Fibroblast of skin of abdomen (primary cell): ENCODE measurements at places on chromosomes 13 and 19.

GRCh38 chr13:94325650-94326049 lies 153.8 kb downstream of the DCT start:
- DNase-seq = peak; percentile 50

GRCh38 chr13:33629605-33630360 lies 188.2 kb upstream of the RFC3 start:
- no peak for DNase-seq

DNA sequence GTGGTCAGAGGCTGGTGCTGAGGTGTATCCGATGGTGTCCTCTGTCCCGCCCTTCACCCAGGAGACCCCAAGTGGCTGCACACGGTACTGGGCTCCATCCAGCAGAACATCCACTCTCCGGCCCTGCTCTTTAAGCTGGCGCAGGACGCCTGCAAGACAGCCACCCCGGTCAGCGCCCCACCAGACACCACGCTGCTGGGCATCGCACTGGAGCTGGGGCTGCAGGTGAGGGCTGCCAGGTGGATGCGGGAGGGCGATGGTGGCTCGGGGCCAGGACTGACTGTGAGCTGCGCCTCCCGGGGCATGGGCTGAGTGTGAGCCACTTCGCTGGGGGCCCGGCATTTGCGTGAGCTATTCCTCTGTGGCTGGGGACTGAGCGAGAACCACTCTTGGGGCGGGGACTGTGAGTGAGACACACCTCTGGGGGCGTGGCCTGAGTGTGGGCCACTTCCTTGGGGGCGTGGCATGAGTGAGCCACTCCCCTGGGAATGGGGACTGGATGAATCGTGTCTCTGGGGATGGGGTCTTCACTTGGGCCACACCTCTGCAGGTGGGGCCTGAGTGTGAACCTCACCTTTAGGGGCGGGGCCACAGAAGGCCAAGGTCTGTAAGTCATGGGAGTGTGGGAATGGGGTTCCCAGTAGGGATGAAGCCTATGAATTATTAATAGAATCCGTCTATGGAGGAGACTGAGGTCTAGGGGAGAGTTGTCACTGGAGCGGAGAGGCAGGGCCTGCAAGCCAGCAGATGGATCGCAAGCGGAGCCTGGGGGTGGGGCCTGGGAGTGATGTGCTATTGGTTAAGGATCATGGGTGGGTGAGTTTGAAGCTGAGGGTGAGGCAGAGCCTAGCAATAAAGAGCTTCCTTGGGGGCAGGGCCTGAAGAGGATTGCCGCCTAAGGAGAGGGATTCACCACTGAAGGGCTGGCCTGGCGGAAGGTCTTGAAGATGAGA lies 30.5 kb downstream of the ZSWIM4 start:
- DNase-seq = no peak

DNA sequence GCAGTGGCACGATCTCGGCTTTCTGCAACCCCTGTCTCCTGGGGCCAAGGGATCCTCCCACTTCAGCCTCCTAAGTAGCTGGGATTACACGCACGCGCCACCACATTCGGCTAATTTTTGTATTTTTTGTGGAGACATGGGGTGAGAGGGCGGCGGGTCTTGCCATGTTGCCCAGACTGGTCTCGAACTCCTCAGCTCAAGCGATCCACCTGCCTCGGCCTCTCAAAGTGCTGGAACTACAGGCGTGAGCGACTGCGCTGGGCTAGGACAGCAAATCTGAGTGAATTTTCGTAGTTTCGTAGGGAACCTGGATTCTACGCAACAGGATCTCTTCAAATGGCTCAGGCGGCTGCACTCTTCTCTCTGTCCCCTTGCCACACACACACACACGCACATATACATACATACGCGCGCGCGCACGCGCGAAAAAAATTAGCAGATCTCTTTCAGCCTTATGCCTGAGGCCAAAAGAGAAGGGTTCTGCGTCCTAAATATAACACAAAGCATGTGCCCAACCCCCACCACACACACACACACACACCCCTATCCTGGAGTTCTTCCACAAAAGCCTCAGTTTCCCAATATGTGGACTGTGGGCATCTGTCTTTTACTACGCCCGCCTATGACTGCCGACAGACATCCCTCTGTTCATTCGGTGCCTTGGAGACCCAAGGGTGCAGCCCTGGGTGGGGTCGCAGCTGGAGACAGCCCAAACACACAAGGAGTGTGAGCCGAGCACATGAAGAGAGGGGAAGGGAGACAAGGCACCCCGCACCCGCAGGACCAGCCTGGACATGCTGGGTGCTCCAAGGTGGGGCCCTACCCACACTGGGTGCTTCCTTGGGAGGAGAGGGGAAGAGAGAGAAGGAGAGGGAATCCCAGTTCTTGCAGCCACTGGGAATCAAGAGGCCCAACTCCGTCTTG lies 616 bp downstream of the PINLYP start:
- DNase-seq = no peak

DNA sequence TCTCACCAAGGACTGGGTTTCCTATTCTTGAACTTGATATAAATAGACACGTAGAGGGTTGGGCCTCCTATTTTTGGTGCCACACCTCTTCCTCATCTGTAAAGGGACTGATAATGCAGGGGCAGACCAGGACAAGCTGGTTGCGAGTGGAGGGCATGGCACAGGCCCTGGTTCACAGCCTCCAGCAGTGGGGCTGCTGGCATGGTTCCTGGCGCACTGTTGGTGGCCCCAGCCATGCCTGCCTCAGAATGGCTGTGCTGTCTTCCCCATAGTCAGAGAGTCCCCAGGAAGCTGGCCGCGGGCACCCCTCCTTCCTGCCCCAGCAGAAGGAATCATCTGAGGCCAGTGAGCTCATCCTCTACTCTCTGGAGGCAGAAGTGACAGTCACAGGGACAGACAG lies 10.5 kb upstream of the OVOL3 start:
- DNase-seq = no peak

GRCh38 chr19:3270902-3271301 lies 46.4 kb downstream of the CELF5 start:
- DNase-seq = peak; percentile 35

DNA sequence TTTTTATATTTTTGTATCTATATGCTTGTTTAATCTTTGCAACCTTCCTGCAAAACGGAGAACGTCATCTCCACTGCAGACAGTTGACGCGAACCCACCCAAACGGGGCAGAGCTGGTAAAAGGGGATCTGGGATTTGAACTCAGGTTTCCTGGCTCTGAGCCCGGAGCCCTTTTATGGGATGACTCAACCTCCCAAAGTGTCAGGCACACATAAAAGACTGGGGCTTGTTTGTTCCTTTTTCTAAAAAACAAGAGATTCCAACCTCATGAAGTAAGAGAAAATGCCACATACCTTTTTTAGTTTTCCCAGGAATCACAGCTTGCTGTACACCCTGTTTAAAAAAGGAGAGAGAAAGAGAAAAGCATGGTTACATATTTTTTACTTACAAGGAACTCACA lies 78.9 kb downstream of the GADD45B start:
- DNase-seq = peak; percentile 32

DNA sequence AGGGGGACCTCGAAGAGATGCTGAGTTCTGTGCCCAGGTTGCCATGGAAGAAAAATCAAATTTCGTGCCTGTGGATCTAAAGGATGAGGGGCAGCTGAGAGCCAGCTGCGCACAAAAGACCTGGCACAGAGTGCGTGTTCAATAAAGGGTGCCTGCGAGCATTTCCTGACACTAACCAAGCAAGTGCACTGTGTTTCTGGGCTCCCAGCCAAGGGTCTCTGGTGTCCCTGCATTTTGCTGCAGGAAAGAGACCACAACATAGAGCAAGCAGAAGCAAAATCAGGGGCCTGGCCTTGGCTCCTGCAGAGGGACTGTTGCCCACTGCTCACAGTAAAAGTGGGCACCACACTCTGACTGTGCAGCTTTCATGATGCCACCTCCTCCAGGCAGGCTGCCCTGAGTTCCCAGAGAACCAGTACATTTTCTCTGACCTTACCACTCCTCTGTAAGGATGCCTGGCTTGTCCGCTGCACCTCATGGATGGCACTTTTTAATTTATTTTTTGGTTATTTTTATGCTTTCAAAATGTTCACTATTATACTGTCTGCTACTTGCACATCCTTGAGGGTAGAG lies 70.8 kb upstream of the GPR12 start:
- DNase-seq = no peak

GRCh38 chr13:30442926-30443325 lies 20.6 kb downstream of the UBE2L5 start:
- no peak for DNase-seq

- no peak for DNase-seq
Observed at GRCh38 chr19:34844277-34844676, 71.3 kb upstream of the ZNF599 start.
